ENCODE measurements at places on chromosomes 2 and 18. TPM values are rescaled to one million over a fixed set of nuclear protein-coding genes. Genes with fewer than 3 reads are reported as not detected.

The DNER gene
- 1.3 TPM for polyA plus RNA-seq

The ELP2 gene
- 70.9 TPM for polyA plus RNA-seq

The STK11IP gene
- 46.2 TPM for polyA plus RNA-seq

- DNase-seq: no peak
These were observed 4.9 kb upstream of the DNAH7 start for GRCh38 chr2:196073521-196073920.

DNA sequence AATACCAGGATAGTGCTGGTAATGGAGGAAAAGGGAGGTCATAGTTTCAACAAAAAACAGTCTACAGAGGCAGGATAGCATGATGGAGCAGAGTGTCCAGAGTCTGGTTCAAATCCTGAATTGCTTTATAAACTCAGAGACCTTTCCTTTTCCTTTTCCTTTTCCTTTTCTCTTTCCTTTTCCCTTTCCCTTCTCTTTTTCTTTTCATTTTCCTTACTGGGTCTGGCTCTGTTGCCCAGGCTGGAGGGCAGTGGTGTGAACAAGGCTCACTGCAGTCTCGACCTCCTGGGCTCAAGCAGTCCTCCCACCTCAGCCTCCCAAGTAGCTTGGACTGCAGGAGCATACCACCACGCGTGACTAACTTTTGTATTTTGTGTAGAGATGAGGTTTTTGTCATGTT, 31.7 kb downstream of the GIGYF2 start:
- DNase-seq: no peak

Measured in ovary (tissue), 10 donors.